GM10248 (cell line): ENCODE measurements at places on chromosomes 7 and 10.

DNA sequence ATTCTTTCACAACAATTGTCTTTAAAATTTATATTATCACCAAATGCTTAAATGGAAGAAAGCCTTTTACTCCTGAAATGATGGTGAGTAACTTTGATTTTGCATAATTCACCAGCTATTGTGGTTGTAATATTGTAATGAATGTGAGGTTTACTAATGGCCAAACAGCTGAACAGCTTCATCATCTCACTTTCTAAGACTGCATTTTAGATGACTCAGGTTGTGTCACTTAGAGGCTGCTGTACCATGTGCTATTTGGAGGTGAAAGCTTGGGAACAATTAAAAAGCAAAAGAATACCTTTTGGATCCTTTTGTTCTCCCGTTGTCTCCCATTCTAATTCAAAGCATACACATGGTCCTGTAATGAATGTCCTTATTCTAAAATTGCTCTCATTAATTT is 604.0 kb upstream of the PFKP start:
- DNase-seq: no peak

DNA sequence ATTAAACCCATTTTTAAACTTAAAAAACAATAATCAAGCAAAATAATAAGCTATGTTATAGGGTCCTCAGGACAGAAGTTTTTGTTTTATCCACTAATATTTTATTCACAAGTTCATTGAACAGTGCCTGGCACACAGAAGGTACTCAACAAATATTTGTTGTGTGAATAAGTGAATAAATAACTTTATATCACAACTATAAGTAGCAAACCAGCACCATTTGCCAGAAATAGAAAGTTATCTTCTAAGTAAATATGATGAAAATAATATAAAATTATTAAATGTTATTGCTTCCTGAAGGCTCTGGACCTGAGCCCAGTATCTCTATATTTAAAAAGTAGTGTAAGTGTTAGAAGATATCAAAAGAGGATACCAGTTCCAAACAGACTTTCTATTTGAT is 29.1 kb upstream of the SEPTIN7 start:
- no peak for DNase-seq

GRCh38 chr7:135772639-135773222 is 24.1 kb upstream of the FAM180A start:
- DNase-seq: no peak

DNA sequence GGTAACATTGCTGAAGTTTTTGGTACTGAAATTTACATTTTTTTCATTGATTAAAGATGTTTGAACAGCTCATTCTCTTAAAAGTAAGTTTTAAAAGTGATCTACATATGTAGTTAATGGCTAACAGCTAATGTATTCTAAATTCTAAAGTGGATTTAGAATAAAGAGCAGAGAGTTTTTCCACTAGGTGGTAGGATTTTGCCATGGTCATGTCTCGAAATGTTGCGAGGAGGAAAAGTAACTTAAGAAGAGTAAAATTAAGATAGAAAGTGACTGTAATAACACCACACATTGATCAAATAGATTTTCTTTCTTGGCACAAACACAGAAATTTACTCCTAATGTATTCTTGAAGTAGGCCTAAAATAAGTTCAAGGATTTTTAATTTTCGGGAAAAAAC is 19.8 kb downstream of the LSMEM1 start:
- no peak for DNase-seq

DNA sequence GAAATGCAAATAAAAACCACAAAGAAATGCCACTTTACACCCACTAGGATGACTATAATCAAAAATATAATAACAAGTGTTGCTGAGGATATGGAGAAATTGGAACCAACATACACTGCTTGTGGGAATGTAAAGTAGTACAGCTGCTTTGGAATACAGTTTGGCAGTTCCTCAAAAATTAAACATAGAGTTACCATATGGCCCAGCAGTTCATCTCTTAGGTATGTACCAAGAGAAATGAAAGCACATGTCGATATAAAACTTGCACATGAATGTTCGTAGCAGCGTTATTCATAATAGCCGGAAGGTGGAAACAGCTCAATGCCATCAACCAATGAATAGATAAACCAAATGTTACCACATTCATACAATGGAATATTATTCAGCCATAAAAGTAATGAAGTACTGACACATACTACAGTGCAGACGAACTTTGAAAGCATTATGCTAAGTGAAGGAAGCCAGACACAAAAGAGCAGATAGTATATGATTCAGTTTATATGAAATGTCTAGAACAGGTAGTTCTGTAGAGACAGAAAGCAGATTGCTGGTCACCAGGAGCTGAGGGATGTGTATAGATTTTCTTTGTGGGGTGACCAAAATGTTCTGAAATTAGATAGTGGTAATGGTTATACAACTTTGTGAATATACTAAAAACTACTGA is 12.4 kb downstream of the BCAP29 start:
- no peak for DNase-seq

DNA sequence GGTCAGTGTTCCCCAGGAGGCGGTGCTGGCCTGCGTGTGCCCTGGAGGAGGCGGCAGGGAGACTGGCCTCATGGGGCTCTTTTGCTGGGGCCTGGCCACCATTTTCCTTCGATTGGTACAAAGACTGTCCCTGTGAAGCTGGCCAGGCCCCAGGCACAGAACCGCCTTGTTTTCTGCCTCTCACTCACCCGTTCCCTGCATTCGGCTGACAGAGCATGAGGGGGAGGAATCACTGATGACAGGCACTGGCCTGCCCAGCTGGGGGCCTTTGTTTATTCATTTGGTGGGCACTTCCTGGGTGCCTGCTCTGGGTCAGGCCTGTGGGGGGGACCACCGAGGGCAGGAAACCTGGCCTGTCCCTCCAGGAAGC is 139.2 kb downstream of the FAM53B start:
- DNase-seq: no peak

GRCh38 chr7:55110282-55110992 is 91.6 kb downstream of the EGFR start:
- no peak for DNase-seq

DNA sequence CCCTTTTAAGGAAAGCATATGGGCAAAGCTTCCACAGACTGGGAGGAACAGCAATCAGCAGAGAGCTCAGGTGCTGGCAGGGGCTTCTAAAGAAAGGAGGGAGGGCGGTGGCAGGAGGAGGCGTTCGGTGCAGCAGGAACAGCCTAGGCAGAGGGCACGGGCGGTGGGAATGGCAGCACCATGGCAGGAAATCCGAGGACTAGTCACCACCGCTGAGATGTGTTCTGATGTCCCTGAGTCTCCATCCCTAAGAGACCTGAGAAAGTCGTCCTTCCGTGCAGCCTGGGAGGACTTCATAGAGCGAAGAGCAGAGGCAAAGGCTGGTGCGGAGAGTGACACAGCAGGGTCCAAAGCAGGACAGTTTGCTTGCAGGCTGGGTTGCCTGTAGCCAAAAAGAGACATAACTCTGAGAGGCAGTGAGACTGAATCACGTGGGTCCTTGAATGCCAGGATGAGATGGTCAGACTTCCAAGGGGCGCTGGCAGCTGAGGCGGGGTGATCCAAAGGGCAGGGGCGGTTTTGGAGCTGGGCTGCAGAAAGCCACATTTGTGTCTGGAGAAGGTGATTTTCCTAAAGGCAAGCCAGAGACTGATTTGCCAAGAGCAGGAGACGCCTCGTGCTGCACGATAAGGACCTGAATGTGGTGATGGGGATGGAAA is 35.8 kb upstream of the GRID1 start:
- no peak for DNase-seq

DNA sequence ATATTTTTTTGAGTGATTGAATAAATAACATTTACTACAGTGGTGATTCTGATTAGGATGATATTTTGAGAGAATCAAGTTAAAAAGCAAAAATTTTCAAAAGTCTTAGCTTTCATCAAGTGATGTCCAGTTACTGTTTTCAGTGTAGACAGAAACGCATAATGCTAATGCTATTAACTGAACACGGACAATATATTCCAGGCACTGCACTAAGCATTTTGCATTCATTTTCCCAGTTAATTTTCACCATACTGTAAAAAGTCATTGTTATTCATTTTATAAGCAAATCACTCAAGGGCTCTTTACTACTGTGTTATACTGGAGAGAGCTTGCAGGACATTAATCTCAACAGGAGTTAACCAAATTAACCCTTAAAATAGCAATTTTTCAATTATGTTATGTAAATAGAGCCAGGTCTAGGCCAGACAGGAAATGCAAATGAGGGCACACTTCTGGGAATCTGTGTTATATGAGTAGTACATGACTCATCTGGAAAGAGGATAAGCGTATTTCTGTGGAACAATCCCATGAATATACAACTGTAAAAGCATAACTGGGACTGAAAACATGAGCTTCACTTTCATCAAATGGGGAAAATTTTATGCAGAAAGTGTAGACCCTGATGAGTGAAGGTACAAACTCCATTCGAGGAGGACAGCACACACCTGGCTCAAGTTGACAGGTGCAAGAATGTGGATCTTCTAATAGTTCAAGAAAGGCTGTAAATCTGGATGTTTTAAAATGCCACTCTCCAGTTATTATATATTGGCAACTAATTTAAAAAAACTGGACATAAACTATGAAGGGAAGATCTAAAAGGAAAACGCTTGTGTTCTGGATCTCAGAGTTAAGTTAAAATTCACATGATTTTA is 75.4 kb downstream of the ANK3 start:
- no peak for DNase-seq

GRCh38 chr10:50988792-50989191 is 85.5 kb upstream of the PRKG1 start:
- no peak for DNase-seq

DNA sequence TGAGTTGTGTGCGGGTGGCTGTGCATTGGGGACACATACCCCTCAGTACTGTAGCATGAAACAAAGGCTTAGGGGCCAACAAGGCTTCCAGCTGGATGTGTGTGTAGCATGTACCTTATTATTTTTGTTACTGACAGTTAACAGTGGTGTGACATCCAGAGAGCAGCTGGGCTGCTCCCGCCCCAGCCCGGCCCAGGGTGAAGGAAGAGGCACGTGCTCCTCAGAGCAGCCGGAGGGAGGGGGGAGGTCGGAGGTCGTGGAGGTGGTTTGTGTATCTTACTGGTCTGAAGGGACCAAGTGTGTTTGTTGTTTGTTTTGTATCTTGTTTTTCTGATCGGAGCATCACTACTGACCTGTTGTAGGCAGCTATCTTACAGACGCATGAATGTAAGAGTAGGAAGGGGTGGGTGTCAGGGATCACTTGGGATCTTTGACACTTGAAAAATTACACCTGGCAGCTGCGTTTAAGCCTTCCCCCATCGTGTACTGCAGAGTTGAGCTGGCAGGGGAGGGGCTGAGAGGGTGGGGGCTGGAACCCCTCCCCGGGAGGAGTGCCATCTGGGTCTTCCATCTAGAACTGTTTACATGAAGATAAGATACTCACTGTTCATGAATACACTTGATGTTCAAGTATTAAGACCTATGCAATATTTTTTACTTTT is 1.8 kb downstream of the DDIT4 start:
- DNase-seq: no peak

DNA sequence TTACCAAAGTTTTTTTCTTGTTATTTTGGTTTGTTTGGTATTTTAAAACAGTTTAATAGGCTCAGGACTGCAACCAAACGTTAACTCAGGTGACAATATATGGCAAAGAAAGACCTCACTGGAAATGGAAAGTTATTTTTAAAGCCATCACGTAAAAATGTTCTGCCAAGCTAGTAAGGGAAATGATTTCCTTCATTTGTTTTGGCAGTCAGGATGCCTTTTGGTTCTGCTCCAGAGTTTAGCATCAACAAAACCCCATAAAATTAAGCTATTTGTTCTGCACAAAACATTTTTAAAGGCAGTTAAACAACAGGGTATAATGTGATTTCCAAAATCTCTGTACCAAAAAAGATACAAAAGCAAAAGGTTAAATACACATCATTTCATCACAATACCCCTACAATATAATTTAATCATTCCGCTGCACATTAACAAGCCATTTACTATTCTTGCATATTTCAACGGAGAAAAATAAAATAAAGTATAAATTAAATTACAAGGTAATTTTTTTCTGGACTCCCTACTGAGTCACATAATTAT is 172.4 kb downstream of the SEMA3E start:
- no peak for DNase-seq

DNA sequence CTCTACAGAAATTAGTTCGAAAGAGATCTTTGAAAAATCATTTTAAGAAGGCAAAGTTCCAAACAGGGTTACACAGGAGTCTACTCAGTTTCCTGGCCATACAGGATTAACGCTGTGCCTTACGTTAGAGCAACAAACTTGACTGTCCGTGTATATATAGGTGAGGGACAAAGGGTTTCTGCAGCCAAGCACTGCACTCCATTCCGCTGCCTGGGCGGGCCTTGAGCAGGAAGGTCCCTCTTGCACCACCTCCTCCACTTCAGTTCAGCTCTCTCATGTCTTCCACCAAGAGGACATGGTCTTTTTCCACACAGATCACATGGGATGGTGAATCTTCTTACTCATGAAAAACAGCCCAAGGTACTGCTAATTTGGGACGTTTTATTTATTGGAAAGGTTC is 43.2 kb downstream of the MCMBP start:
- DNase-seq: no peak

GRCh38 chr7:27616914-27617548 is 45.7 kb downstream of the HIBADH start:
- DNase-seq: no peak

GRCh38 chr7:83952236-83952635 is 242.4 kb downstream of the SEMA3A start:
- DNase-seq: no peak
